ENCODE measurements at places on chromosomes 6 and 20.

- DNase-seq = no peak
Observed at GRCh38 chr6:151412909-151413308, 21.6 kb upstream of the ZBTB2 start.

- DNase-seq = no peak
Observed at GRCh38 chr6:125792680-125793079, 1.9 kb downstream of the NCOA7 start.

GRCh38 chr6:84625506-84625905 lies 138.9 kb downstream of the TBX18 start:
- no peak for DNase-seq

DNA sequence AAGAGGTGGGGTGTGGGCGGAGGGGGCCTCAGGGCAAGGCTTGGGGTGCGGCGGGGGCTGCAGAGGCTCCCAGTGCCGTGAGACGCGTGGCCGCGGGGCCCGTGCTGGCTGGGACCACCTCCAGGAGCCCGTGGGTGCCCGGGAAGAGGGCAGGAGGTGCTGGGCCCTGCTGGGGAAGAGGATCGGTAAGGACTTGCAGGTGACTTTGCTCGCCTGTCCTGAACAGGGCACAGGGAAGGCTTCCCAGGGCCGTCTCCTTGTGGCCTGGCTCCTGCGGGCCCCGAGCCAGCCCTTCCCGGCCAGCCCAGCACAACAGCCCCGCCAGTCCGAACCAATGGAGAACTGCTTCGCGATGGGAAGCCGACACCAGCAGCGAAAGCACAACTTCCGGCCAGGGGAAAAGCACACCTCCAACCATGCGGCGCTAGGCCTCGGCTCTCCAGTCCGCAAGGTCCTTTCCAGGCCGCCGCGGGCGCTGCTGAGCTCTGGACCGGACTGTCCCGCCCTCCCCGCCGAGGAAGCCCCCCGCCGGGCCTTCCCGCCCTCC lies 32.3 kb downstream of the IRF4 start:
- DNase-seq = no peak

DNA sequence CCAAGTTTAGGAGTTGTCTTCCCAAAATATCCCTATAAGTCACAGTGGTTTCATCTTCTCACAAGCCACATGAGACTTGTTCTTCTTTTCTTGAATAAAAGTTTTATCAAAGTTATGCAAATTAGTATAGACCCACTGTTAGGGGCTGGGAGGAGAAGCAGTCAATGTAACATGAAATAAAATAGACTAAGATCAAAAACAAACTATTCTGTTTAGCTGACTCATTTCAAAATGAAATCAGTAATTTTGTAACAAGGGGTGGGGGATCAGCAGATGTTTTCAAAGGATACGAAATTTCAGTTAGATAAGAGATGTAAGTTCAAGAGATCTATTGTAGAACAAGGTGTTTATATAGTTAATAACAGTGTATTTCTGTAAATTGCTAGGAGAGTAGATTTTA lies 339.6 kb upstream of the PRDM1 start:
- DNase-seq = no peak

DNA sequence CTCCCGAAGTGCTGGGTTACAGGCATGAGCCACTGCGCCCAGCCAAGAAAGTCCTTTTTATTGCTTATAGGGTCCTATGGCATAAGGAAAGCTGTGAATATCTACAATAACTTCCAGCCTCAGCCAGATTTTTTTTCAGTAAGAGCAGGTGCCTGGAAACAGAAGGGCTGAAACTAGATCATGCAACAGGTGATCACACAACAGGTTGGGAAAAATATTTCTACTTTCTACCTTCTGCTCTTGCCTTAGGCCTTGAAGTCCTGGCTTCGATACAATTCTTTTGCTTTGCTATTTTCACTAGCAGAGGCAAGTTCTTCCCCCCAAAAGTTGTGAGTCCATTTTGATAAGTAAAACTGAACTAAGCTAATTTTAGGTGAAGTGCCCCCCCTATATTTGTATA lies 9.7 kb upstream of the FBXO30 start:
- DNase-seq = no peak

DNA sequence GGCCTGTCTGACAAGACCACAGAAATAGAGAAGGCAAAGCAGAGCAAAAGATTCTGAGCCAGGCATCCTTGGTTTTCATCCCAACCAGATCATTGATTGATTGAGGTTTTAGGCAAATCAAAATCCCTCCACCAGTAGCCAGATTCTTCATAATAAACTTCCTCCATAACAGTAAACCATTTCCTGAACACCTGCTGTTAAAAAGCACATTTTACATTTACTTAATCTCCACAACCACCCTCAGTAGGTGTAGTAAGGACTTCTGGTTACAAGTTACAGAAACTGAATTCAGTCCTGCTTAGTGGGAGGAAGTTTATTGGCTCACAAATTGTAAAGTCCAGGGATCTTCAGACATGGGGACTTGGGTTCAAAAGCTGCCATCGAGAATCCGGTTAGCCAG lies 28.3 kb downstream of the EIF2S2 start:
- DNase-seq = no peak

DNA sequence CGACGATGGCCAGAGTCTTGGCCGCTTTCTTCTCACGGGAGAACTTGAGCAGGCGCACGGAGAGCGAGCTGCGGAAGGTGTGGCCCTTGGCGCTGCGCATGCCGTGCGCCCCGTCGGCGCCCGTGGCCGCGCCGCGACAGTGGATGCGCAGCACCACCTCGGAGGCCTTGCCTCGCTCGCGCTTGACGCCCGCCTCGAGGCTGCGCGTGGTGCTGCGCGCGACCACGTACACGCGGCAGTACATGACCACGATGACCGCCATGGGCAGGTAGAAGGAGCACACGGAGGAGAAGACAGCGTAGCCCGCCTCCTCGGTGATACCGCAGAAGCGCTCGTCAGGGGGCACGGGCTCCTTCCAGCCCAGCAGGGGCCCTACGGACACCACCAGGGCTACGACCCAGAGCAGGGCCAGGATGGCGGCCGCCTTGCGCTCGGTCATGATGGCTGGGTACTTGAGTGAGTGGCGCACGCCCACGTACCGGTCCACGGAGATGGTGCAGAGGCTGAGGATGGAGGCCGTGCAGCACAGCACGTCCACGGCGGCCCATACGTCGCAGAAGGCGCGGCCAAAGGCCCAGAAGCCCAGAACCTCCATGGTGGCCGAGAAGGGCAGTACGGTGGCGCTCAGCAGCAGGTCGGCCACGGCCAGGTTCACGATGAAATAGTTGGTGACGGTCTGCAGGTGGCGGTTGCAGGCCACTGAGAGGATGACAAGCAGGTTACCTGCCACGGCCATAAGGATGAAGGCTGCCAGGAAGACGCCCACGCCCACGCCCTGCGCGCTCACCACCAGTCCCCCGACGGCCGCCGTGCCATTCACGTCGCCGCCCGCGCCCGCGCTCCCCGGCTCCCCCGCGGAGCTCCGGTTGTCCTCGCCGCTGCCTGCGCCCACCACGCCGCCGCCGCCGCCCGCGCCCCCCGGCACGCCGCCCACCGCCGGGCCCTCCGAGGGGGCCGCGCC lies 232.8 kb upstream of the RNF24 start:
- no peak for DNase-seq

- peak; percentile 12 for DNase-seq
Observed at GRCh38 chr6:35602133-35602946, 86.4 kb downstream of the FKBP5 start.

DNA sequence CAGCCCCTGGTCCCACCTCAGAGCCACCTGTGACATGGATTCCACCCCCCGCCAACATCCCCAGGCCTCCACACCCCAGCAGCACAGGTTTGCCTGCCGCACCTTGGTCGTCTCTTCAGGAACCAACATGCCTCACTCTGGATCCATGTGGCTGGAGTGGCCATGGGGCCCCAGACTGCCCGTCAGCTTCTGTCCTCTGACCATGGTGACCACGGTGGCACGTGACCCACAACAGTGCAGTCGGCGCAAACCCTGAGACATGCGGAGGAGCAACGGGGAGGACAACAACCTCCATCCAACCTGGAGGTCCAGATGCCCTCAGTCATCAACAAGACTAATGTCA lies 85.6 kb downstream of the ANKRD60 start:
- peak; percentile 69 for DNase-seq

DNA sequence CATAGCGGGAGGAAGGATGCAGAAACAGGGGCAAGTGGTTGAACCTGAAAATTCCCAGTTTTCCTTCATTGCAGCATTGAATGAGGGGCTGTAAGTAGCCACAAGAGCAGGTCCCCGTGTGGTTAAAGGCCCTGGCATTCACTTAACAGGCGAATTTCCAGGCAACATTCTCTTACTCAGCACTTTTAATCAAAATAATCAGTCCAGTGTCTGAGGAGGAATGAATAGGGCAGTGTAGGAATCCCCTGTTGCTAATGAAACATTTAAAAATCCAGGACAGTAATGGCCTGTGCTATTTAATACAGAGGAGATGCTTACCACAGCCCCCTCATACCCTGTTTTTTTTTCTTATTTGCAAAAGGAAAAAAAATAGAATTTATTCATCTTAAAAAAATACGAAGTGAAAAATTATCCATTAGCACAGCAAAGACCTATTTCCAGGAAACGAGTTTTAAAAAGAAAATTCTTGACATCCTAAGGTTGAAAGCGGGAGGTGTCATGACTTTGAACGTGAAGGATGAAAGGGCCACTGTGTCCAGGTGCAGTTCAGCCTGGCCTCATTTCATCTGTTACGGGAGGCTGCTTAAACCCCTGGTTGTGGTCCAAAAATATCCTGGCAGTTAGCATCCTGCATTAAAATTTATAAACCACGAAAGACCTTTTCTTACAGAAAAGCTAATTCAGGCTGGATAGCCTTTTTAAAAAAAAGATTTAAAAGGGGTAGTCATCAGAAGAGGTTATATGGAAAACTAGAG lies 20.2 kb downstream of the MYLK4 start:
- no peak for DNase-seq

- peak; percentile 76 for DNase-seq
Observed at GRCh38 chr6:12576389-12576788, 140.2 kb upstream of the PHACTR1 start.

DNA sequence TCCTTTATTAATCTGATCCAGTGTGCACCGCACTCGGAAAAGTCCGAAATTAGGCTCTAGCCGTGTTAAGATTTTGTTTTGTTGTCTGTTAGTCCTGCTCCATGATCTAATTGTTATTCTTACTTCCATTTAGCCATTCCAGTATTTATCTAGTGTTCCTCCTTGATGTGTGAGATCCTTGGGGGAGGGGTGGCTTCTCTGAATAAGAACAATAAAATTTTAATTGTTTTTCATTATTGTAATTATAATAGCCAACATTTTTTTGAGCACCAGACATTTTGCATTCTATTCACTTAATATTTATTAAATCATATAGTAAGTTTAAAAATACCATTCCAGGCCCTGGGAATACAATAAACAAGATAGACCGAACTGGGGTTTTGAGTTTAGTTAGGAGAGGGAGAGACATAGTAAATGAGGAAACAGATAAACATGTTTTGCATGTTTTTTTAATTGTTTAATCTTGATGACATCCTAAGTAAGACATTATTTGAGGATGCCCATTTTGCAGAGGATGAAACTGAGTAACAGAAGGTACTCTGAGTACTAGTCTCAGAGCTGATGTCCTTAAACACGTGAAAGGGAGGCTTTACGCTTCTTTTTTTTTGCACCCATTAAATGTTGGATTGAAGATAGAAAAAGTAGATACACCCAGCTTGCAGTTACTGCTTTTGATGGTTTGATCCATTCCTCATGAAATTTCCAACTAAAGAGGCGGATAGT lies 1.2 kb downstream of the CBFA2T2 start:
- peak; percentile 9 for DNase-seq

DNA sequence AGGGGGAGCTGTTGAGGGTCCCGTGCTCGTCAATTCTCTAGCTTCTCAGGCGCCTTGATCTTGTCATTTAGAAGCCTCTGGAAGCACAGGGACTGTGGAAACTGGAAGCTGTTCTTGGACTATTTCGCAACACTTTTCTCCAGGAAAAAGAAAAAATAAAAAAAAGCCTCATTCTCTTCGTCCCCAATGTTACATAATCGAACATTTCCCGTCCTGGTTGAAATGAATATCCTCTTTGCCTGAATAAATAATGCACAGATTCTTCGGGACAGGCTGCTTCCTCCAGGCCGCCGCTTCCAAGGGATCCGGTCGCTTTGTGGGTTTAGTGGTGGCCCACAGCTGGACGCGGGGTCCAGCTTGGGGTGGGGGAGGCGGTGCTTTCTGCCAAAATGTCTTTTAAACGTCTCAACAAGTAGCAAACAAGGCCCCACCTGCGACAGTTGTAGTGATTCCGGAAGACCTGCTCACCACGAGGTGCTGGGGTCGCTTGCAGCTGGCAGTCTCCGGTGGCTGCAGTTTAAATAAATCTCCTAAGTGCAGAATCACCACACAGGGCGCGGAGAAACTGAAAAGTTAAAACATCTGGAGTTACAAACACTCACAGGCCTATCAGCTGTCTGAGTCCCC lies 125.9 kb upstream of the ESR1 start:
- no peak for DNase-seq

- DNase-seq = no peak
Observed at GRCh38 chr20:15836634-15837033, 736.6 kb downstream of the KIF16B start.

DNA sequence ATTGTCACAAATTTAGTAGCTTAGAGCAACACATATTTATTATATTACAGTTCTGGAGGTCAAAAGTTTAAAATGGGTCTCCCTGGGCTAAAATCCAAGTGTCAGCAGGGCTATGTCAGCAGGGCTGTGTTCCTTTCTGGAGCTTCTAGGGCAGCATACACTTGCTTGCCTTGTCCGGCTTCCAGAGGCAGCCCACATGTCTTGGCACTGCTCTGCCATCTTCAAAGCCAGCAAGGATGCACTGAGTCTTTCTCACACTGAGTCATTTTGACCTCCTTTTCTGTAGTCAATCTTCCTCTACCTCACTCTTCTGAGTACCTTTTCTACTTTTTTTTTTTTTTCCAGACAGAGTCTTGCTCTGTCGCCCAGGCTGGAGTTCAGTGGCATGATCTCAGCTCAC lies 39.0 kb downstream of the ADGRF4 start:
- DNase-seq = no peak

DNA sequence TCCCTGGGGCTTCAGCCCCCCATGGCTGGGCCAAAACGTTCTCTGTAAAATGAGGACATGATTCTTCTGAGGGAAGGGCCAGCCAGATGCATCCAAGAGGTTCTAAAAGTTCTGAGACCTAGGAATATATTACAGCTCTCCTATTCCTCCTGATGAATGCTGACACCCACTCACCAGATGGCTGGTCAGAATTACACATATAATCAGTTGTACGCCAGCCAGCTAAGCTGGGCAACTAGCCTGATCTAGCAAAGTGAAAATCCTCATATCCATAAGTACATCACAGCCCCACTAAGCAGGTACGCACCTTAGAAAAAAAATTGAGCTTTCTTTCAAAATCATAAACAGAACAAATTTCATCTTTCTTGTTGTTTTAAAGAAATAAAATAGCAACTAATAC lies 34.8 kb downstream of the C6orf118 start:
- DNase-seq = no peak

- DNase-seq = no peak
Observed at GRCh38 chr6:143323729-143324470, 126.6 kb downstream of the ADAT2 start.

Data from trophoblast cell (in vitro differentiated cells and primary cell).